Activated CD8-positive, alpha-beta T cell treated with anti-CD3 and anti-CD28 coated beads for 36 hours (primary cell): ENCODE measurements at places on chromosomes 12 and 14. TPM values are rescaled to one million over a fixed set of nuclear protein-coding genes. Genes with fewer than 3 reads are reported as not detected.

DNA sequence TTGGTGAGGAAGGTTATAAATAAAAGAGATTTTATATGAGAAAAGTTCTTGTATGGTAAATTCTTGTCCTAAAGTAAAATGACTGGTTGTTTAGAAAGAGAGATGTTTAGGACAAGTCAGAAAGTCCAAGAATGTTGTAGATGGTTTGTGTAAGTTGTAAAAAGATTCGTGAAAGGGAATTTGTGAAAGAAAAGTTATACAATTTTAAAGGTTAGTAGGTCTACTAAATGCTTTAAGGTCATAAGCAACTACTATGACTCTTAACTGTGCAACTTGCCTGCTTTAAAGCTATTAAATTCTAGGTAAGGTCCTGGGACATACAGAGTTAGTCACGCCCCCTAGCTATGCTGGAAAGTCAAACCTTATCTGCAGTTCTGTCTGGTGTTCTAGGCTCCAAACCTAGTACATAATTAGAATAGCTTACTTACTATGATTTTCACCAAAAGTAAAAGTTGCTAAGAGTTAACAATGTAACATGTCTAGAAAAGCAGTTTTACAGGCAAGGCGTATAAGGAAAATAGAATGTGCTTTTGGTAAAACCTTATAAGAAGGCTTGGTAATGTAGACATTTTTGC is 11.2 kb upstream of the DHRS2 start:
- no peaks in the 10 kb centered on the region for H3K4me1 ChIP-seq
- peaks cover 1% of the 10 kb centered on the region for H3K27me3 ChIP-seq
- H3K27ac ChIP-seq: no peak overlapping the region

- no peak overlapping the region for H3K27ac ChIP-seq
- no peaks in the 10 kb centered on the region for H3K4me1 ChIP-seq
- H3K36me3 ChIP-seq: peaks cover 31% of the 10 kb centered on the region
- H3K4me3 ChIP-seq: no peak overlapping the region
Observed at GRCh38 chr14:88417594-88417993, 32.1 kb downstream of the SPATA7 start.

DNA sequence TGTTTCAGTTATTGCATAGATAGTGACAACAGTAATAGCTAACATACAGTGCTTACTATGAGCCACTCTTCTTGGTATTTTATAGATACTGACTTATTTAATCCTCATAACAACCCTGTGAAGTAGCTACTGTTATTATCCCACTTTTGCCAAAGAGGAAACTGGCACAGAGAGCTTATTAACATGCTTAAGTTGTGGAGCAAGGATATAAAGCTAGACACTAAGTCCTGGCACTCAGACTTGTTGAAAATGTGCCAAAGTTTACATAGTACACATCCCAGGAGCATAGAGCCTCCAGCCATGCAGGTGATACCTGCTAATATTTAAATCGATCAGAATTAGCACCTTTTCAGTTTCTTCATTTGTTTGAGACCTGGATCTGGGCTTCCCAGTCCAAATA is 41.8 kb downstream of the VEZT start:
- no peaks in the 10 kb centered on the region for H3K4me1 ChIP-seq
- no peak for DNase-seq
- H3K36me3 ChIP-seq: peaks cover 26% of the 10 kb centered on the region
- no peaks in the 10 kb centered on the region for H3K27me3 ChIP-seq
- no peak overlapping the region for H3K27ac ChIP-seq

DNA sequence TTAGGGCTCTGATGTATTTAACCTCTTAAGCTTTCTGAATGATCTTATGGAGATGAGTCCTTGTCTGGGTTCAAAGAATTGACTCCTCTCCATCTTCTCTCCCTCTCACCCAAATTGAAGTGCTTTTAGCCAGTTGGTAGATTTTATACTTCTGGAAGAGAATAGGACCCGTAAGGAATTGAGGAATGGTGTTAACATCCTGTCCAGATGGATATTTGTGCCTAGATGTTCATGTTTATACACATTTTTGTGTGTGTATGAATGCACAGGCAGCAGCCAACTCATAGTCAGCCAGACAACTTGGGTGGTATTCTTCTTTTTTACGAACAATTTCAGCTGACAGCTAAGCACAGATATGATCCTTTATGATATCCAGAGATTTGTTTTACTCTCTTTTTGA is 449.6 kb upstream of the RGS6 start:
- no peak for DNase-seq
- H3K27me3 ChIP-seq: no peaks in the 10 kb centered on the region
- H3K4me3 ChIP-seq: no peak overlapping the region
- H3K27ac ChIP-seq: no peak overlapping the region
- no peaks in the 10 kb centered on the region for H3K36me3 ChIP-seq
- H3K4me1 ChIP-seq: peaks cover 30% of the 10 kb centered on the region

DNA sequence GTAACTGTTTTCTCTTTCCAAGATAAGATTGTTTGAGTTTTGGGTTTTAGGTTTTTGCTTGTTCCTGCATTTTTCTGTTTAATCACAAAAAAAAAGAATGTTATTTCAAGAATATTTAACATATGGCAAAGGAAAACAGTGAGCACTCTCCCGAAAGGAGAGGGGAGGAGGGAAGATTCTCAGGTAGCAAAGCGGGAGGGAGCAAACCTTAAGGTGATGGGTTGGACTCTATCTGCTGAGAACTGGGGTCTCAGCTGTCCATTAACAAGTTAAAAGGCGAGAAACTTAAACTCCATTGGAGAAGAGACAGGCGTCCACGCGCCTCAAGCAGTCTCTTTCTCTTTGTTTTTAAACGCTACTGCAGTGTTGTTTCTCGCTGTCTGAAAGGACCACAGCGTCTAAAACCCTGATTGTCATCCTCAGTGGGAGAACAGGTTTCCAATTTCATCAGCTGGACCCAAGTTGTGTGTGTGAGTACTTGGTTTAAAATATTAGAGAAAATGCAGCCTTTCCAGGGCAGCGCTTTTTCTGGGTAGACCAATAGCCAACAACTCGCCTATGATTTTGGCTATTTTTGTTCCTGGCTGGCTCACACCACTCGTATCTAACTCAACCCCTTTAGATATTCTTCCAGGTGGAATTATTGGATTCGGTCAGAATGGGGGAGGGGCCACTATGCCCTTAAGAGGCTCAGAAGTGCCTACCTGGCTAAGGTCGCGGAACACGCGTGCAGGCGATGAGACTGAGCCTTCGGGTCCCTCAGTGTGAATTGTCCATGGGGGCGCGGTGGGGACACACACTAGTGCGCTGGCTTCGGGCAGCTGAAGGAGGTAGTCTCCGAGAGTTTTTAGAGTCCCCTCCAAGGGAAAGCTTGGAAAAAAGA is 8.2 kb downstream of the SIX1 start:
- H3K27ac ChIP-seq: no peak overlapping the region
- DNase-seq: no peak
- no peak overlapping the region for H3K4me3 ChIP-seq
- peaks cover 83% of the 10 kb centered on the region for H3K27me3 ChIP-seq

DNA sequence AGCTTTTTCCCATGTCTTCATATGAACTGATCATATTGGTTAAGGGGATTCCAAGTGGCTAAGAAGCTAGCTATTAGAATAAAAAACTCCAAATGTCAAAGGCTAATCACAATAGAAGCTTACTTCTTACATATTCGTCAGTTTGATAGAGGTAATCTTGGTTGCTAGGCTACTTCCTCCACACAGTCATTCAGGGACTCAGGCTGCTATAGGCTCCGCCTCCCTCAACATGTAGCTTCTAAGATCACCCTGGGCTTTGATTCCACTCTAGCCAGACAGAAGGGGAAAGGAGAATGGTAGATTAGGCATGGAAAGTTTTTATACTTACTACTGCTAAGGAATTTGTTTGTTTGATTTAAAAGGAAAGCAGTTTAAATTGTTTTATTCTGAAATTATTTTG is 207.9 kb downstream of the EFCAB11 start:
- peak; percentile 40 for DNase-seq
- no peaks in the 10 kb centered on the region for H3K36me3 ChIP-seq
- H3K4me3 ChIP-seq: no peak overlapping the region
- no peak overlapping the region for H3K27ac ChIP-seq

DNA sequence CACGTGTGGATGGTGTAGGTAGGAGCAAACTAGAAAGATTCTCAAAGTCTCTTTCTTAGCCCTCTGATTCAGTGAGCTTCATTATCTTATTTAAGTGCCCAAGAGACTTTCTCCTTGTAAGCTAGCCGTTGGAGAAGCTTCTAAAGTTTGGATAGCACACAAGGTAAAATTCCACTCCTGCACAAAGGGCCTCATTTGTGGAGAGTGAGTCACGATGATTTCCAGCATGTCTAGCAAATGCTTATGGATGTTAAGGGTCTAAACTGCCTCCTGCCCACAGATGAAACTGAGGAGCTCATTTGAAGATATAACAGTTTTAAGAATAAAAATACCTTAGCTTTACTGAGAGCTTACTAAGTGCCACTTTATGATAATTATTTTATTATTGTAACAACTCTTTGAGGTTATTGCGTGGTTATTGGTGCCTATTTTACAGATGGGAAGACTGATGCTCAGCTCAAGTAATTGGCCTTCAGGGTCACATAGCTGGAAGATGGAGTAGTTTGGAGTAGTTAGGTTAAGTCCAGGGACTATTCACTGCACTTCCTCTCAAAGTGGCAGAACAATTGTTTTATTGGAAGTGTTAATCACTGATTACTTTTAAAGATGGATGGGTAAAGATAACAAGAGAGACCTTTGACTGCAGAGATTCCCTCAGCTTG is 78.7 kb upstream of the HIF1A start:
- no peak overlapping the region for H3K4me3 ChIP-seq
- H3K36me3 ChIP-seq: peaks cover 3% of the 10 kb centered on the region
- no peak for DNase-seq
- no peak overlapping the region for H3K27ac ChIP-seq
- no peaks in the 10 kb centered on the region for H3K27me3 ChIP-seq

- no peaks in the 10 kb centered on the region for H3K27me3 ChIP-seq
- DNase-seq: no peak
- H3K27ac ChIP-seq: no peak overlapping the region
- H3K4me3 ChIP-seq: no peak overlapping the region
Observed at GRCh38 chr12:100324498-100324897, 32.4 kb upstream of the SLC17A8 start.

DNA sequence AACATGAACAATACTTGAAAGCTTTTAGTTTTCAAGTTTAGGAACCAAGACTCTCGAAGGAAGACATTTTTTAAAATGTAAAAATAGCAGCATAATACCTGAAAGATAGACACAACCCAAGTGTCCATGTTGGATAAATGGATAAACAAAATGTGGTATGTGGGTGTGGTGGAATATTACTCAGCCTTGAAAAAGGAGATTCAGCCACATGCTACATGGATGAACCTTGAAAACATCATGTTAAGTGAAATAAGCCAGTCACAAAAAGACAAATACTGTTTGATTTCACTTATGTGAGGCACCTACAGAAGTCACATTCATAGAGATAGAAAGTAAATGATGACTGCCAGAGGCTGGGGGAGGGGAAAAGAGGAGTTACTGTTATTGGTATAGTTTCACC is 228.7 kb downstream of the FBXL14 start:
- DNase-seq: no peak
- H3K4me1 ChIP-seq: peaks cover 5% of the 10 kb centered on the region
- H3K27ac ChIP-seq: no peak overlapping the region
- no peak overlapping the region for H3K4me3 ChIP-seq
- H3K27me3 ChIP-seq: no peaks in the 10 kb centered on the region
- peaks cover 1% of the 10 kb centered on the region for H3K36me3 ChIP-seq

- H3K4me3 ChIP-seq: no peak overlapping the region
- H3K4me1 ChIP-seq: peaks cover 29% of the 10 kb centered on the region
- peaks cover 48% of the 10 kb centered on the region for H3K36me3 ChIP-seq
- H3K27me3 ChIP-seq: no peaks in the 10 kb centered on the region
Observed at GRCh38 chr12:7917392-7918267, 18.4 kb downstream of the SLC2A3 start.

- no peaks in the 10 kb centered on the region for H3K27me3 ChIP-seq
- peaks cover 80% of the 10 kb centered on the region for H3K4me1 ChIP-seq
- DNase-seq: no peak
- peak overlapping the region; percentile 90 for H3K27ac ChIP-seq
- H3K36me3 ChIP-seq: peaks cover 67% of the 10 kb centered on the region
- H3K4me3 ChIP-seq: peak overlapping the region; percentile 72
Observed at GRCh38 chr12:92132288-92132687, 13.4 kb downstream of the BTG1 start.

GRCh38 chr12:41521872-41522379 is 333.8 kb downstream of the PDZRN4 start:
- no peaks in the 10 kb centered on the region for H3K36me3 ChIP-seq
- H3K27ac ChIP-seq: no peak overlapping the region
- H3K4me3 ChIP-seq: no peak overlapping the region
- no peaks in the 10 kb centered on the region for H3K27me3 ChIP-seq
- no peak for DNase-seq
- H3K4me1 ChIP-seq: peaks cover 12% of the 10 kb centered on the region

DNA sequence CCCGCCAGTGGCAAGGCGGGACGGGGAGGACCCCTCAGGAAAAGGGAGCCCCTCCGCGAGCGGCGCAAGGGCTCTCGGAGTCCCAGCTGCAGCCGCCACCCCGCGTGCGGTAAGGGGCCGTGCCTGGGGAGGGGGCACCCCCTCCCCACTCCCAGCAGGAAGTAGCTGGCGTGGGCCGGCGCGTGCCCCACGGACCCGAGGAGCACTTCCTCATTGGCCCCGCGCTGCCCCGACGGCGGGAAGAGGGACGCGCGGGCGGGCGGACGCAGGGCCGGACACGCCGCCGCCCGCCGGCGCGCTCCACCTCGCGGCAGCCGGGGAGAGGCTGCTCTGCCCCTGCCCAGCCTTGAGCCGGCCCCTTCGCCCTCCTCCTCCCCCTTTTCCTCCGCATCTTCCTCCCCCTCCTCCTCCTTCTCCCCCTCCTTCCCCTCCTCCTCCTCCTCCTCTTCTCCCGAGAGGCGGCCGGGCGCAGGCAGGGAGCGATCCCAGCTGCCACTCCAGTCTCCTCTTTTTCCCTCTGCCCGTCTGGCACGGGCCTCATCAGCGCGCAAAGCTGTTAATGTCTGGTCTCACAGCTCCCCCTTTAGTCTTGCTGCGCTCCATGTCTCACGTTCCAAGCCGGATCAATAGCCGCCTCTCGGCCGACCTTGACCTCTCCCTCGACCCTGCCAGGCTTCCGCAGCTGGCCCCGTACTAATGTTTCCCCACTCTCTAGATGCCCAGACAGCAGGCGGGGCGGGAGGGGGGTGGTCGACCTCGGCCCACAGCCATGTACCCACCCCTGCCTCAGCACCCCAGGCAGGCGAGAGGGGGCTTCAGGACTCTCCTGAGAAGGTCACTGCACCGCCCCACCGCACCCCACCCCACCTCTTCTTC is 2.6 kb upstream of the BCL11B start:
- H3K27ac ChIP-seq: peak overlapping the region; percentile 96
- peaks cover 2% of the 10 kb centered on the region for H3K27me3 ChIP-seq
- H3K4me1 ChIP-seq: peaks cover 33% of the 10 kb centered on the region
- DNase-seq: peak; percentile 65

- H3K4me3 ChIP-seq: no peak overlapping the region
- peaks cover 39% of the 10 kb centered on the region for H3K36me3 ChIP-seq
- H3K27me3 ChIP-seq: no peaks in the 10 kb centered on the region
Observed at GRCh38 chr12:64718649-64719048, 40.6 kb downstream of the GNS start.

The MIP gene
- total RNA-seq: not detected

The KCNC2 gene
- total RNA-seq: not detected

The KLHL33 gene
- total RNA-seq: 0.59 TPM

The AMDHD1 gene
- 1.1 TPM for total RNA-seq

The RNF212B gene
- not detected for total RNA-seq

The GDF3 gene
- not detected for total RNA-seq

The CCDC197 gene
- total RNA-seq: not detected

The IL26 gene
- not detected for total RNA-seq

The TRHDE gene
- not detected for total RNA-seq
